A549 (cell line): ENCODE measurements at places on chromosomes 1 and 21.
A peak's percentile ranks its signal among the peaks of the same experiment; 100 is the strongest.

GRCh38 chr21:27475363-27475955, 508.6 kb upstream of the ADAMTS5 start:
- no peak for DNase-seq

DNA sequence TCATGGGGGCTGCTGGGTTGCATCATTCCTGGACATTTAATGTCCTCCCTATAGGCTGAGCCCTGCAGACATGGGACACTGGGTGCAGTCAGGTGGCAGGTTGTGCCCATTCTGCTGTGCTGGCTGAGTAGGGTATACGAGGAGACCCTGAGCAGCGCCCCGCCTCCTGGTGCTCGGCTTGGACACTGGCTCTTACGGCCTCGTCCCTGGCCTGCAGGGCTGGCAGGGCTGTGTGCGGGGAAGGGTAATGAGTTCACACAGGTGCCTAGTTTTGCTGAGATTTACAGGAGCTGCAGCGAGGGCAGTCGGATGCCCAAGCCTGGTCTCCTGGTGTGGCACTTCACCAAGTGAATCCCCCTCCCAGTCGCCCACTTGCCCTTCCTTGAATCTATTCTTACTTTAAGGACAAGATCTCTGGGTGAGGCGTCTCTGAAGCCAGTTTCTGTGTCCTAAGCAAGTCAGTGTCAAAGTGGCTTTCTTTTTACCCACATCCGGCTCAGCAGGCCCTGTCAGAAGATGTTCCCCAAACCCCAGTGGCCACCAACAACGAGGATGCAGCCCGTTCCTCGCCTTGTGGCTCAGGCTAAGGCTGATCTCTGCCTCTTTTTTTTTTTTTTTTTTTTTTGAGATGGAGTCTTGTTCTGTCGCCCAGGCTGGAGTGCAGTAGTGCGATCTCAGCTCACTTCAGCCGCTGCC, 73.2 kb downstream of the MAN1C1 start:
- DNase-seq, result no peak

DNA sequence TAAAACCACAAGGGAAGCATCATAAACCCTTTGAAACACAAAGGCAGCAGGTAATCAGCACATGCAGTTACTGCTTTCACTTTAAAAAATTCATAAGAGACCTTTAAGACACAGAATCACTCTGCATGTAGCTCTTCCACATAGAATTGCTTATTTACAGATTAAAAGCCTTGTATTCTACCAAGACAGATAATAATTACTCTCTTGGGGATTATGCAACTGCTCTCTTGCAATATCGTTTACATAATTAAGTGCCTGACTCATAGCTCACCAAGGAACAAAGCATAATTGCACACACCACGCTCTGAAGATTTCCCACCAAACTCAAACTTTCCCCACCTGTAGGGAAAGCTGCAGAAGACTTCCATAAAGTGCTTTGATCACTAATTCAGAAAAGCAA, 87.9 kb downstream of the VAV3 start:
- no peak for DNase-seq

DNA sequence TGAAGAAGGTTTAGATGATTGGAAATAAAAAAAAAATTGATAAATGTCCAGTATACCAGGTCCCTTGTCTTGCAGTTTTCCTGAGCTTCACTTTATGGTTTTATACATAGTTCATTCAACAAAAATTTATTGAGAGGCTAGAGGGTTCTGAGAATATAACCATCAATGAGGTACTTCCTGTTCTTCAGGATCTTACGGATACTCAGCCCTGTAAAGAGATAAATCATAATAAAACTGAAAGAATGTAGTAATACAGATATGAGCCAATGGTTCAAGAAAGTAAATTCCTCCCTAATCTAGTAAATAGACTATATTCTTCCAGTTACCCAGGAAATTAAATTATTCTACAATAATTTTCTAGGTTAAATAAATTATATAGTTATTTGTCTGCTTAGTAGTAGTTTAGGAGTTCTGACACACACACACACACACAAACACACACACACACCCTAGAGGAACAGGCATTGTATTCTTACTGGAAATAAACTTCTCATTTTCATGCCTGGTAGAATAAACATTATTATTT, 70.4 kb upstream of the HMCN1 start:
- DNase-seq, result no peak

GRCh38 chr1:245444945-245445344, 290.2 kb downstream of the KIF26B start:
- no peak for DNase-seq

GRCh38 chr1:95829556-95829955, 595.5 kb downstream of the RWDD3 start:
- no peak for DNase-seq

DNA sequence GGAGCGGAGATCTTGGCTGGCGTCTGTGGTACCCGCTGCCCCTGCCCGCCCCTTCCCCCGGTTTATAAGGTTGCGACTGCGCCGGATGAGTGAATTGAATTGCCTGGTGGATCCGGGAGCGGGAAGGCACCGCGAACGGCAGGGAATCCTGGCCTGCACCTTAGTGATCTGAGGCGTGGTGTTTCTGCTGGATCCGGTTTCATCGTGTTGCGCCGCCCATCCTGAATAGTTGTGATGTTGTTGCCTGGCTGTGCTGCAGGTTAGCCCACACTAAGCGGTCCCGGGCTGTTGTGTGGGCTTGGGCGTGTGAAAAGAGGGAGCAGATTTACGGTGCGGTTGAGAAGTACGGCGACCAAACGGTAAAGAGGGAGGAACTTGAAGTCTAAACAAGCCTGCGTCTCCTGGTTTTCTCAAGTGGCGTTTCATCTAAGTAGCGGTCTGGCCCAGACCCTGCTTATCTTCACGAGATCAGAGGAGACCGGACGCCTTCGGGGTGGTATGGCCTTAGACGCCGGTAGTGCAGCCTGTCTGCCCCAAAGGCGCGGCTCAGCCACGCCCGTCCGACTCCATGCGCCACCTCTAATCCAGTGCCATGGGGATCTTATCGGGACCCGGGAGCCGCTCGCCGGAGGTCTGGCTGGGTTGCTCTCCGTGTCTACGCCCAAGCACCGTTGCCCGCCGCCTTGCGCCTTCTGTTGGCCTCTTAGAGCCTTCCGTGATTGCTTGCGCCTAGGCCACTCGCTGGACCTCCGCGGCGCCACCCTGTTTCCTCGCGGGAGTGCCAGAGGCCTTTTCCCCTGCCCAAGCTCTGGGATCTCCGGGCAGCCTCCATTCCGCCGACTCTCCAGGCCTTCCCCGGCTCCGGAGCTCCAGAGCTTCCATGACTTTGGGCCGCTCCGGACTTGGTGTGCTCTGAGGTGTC, 87.5 kb upstream of the RHOU start:
- peak; percentile 92 for DNase-seq

DNA sequence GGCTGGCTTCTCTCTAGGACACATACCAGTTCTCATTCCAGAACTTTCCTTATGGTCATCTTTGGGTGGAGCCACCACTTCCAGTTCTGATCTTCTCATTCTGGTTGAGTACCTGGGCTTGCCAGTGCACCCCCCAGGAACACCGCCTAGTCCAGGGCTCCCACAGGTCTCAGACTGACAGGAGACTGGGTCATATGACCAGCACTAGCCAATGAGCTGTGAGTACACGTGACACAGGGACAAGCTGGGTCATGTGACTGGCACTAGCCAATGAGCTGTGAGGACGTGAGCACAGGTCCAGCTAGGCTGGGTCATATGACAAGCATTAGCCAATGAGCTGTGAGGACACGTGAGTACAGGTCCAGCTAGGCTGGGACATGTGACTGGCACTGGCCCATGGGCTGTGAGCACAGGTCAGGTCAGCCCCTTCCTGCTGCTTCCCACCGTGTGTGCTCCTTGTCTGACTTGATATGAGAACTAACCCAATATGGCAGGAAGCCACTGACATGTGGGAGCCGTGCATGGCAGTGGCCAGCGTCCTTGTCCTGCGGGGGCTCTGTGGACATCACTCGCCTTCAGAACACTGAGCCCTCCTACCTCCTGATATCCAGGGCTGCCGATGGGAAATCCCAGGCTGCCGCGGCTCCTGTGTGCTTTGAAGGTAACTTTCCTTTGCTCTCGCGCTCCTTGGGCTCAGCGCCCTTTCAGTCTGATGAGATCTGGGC, 22.7 kb downstream of the KRTAP10-1 start:
- peak; percentile 53 for DNase-seq

DNA sequence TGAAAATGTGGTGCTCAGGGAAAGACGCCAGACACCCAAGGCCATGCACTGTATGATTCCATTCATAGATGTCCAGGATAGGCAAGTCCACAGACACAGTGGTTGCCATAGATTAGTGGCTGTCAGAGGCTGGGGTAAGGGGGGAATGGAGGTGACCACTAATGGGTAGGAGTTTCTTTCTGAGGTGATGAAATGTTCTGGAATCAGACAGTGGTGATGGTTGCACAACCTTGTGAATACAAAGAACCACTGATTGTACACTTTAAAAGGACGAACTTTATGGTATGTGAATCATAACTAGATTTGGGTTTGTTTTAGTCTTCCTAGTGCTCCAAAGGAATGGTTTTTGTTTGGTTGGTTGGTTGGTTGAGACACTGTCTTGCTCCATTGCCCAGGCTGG, 51.7 kb downstream of the PRAMEF20 start:
- no peak for DNase-seq

DNA sequence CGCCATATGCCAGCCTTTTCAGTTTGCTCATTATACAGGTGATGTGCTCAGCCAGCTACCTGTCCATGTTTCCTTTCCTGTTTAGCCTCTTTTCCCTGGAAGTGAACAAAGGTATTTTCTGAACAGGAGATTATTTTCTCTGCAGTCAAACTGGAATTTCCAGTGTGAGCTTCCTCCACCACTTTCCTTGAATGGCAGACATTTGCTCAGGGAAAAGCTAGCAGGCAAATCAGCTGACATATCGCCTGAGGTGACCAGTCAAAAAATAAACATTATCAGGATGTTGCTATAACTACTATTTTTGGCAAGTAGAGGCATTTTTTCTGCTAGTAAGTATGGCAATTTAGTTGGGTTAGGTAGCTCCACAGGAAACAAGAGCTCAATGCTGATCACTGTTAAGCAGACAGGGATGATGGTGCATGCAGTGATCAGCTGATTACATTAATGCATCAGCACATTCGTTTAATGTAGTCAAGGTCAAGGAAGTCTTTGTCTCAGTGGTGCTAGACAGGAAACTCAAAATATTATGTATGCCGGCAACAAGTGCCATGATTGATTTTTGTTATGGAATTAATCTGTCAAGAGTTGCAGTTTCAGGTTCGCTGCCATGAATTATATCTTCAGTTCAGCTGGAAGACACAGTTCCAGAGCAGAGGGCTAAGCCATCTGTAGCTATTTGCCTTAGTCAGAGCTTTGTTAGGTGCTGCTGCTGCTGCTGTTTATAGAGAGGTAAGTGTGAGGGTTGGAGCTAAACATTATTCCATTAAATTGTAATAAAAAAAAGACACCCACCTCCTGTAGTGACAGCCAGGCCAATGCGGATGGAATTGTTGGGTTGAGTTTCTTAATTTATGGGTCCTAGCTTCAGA, 179.7 kb upstream of the ST6GALNAC5 start:
- no peak for DNase-seq

- no peak for DNase-seq
Measured at GRCh38 chr1:55812281-55812680, 597.1 kb upstream of the USP24 start.

DNA sequence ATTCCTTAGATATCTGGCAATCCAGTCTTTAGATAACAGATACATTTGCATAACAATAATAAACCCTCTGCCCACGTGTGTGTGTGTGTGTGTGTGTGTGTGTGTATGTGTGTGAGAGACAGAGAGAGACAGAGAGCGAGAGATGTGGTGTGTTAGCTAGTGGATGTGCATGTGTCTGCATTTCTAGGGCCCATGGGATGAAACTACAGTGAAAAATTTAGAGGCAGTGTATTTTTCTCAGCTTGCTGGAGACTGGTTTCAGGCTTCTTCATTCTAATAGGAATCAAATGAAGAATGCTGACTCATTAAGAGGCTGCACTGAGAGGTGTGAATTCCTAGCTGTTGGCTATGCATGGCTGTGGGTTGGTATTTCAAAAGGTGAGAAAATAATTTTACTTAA, 303.2 kb downstream of the LMX1A start:
- no peak for DNase-seq

- no peak for DNase-seq
Measured at GRCh38 chr1:111778541-111779051, 22.9 kb downstream of the DDX20 start.

DNA sequence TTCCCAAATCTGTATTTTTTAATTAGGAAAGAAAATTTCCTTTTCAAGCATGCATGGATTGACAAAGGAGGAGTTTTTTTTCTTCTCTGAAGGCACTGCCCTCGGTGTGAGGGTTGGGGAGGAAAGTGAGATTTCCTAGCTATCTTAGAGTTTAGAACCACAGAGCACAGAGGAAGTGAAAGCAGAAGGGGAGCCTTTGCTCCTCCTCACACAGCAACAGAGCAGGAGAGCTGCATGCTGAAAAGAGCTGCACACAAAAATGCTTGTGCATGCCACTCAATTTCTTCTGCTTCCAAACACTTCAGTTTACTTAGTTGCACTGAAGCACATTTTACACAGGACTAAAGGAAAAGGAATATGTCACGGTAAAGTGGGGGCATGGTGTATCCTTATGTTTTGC, 308.1 kb downstream of the GPATCH2 start:
- DNase-seq, result no peak

GRCh38 chr1:34655206-34655874, 99.5 kb upstream of the GJB5 start:
- DNase-seq, result no peak

- DNase-seq, result no peak
Measured at GRCh38 chr1:22729912-22730311, 19.3 kb downstream of the EPHB2 start.

- no peak for DNase-seq
Measured at GRCh38 chr1:233412812-233413211, 85.3 kb downstream of the MAP3K21 start.

- no peak for DNase-seq
Measured at GRCh38 chr1:43634721-43635120, 15.2 kb upstream of the KDM4A start.

GRCh38 chr1:244836584-244836983, 1.1 kb downstream of the COX20 start:
- no peak for DNase-seq

GRCh38 chr1:85275701-85276214, 674 bp downstream of the BCL10 start:
- no peak for DNase-seq

DNA sequence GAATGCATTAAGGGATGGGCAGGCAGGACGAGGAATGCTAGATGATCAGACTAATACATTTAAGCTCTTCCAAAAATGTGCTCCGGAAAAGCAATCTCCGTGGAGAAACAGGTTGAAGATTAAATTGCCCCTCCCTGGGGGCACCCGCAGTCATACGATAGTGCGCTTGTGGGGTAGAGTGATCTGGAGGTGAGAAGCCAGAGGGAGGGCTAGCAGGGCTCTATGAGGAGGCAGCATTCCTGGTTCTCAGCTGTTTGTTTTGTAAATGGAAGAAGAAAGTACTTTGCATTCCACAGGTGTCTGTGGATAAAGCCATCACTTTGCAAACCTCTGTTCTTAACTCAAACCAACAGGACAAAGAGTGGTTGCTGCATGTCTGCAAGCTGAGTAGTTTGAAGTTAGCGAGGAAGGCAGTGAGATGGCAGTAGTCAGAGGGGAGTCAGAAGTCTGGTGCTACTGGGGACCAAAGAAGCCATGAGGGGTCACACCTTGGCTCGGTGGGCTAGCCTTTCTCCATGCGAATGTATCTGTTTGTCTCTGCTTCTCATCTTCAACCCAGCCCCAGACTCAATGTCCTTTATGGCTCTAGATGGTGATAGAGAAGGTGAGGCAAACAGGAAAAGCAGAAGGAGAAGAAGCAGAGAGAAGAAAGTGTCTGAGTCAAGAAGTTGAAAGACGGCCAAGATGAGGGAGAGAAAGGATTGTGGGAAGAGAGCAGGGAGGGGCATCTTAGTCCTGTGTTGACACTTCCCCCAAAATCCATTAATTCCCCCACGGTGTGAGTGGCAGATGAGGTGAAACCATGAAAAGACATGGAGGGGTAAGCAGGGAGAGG, 65.2 kb upstream of the GJA8 start:
- DNase-seq, result no peak
